ENCODE measurements at places on chromosomes 11 and 22. TPM values are rescaled to one million over a fixed set of nuclear protein-coding genes. Genes with fewer than 3 reads are reported as not detected.

- DNase-seq: no peak
Measured at GRCh38 chr11:90587896-90588295, 365.0 kb upstream of the CHORDC1 start.

- DNase-seq: peak; percentile 60
Measured at GRCh38 chr22:41888627-41889200, 26.2 kb downstream of the SHISA8 start.

- DNase-seq: no peak
Measured at GRCh38 chr11:9094420-9094819, 3.0 kb upstream of the SCUBE2 start.

DNA sequence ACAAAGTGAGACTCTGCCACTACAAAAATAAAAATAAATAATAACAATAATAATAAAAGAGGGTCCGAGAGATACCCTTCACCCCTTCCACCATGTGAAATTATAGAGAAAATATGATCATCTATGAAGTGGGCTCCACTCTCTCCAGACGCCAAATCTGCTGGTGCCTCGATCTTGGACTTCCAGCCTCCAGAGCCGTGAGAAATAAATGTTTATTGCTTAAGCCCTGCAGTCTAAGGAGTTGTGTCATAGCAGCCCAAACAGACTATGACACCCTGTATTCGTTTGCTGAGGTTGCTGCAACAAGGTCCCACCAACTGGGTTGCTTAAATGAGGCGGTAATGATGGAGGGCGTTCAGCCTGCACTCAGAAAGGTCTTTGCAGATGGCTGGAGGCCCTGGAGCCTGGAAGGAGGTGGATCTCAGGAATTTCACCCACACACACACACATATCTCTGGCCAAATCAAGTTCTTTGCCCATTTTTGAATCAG is 7.6 kb upstream of the SEPTIN5 start:
- peak; percentile 38 for DNase-seq

DNA sequence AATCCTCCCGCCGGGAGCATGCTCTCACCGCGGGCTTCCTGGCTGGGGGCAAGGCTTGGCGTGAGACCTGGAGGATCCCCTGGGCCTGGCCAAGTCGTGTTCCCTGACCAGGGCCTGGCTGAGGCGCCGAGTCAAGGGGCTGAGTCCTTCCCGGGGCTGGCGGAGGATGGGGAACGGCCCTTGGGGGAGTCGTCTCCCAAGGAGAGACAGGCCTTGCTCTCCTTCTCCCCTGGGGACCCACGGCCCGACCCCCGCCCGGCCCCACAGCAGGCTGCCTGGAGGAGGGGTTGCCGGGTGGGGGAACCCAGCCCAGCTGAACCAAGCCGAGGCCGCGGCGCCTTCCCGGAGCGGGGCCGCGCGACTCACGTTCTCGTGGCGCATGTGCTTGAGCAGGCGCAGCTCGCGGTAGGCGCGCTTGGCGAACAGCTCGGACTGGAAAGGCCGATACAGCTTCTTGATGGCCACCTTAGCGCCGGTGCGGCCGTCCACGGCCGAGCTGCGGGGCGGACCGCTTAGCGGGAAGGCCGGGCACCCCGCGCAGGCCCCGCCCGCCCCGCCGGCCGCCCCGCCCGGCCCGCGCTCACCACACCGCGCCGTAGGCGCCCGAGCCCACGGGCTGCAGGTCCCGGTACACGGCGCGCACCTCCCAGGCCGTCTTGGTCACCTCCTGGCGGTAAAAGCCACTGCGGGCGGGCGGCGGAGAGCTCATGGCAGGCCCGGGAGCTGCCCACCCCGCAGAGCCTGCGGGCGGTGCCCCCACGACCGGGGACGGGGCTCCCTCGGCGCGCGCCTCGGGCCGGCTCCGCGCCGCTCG is 475 bp downstream of the MAPK12 start:
- DNase-seq: peak; percentile 85

DNA sequence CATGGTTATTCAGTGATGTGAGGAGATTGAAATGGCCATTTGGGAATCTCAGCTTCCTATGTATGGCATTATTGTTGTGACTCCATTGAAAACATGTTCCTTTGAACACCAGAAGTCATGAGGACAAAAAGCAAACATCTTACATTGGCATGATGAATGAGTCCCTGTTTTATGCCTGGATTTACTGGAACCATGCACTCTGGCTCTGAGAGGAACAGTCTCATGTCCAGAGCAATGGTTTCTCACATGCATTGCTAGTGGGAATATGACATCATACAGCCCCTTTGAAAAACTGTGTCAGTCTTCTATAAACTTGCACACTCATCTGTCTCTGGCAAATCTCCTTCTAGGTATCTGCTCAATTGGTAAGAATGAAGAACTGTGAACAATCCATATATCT is 3.4 kb upstream of the KDM4F start:
- DNase-seq: no peak

- DNase-seq: no peak
Measured at GRCh38 chr11:40190294-40190693, 1269.2 kb downstream of the LRRC4C start.

DNA sequence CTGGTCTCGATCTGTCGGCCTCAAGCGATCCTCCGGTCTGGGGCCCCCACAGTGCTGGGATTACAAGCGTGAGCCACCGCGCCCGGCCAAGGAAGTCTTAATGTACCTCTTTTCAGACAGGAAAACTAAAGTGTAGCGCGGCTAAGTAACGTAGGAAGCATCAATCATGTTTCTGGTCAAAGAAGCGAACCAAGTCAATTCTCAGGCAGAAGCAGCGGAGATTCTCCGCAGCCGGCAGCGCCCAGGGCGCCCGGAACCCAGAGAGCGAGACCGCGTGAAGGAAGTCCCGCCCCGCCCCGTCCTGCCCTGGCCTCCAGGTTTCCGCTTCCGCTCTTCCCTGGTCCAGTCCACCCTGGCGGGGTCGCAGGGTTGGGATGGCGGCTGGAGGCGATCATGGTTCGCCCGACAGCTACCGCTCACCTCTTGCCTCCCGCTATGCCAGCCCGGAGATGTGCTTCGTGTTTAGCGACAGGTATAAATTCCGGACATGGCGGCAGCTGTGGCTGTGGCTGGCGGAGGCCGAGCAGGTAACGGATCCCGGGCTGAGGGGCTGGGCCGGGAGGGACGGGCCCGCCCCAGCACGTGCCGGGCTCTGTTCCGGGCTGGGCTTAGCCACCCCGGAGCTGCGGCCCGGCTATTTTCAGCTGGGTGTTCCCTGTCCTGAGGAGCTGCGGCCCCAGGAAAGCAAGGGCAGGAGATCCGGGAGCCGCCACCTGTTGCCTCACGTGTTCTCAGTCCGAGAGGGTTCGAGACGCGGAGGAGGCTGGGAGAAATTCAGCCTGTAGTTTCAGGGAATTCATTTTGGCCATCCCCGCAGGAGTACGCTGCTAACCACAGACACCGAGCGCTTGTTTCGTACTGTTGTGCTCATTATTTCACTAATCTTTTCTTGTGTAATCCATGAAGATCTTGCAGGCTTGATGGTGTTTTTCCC is at the start of gene ADSL:
Gene ADSL, plus strand, starts transcription at position 316 of the 934 bp plus-strand sequence. Its CDS starts 59 bp downstream, at position 375.
- DNase-seq: peak; percentile 96

Gene RFPL1
- not detected for total RNA-seq

Gene MYRF
- not detected for total RNA-seq

Gene NDUFV1
- total RNA-seq: 168 TPM

Gene SPTY2D1
- total RNA-seq: 18.7 TPM

Gene KRTAP5-7
- total RNA-seq: not detected

Gene TRIM6
- total RNA-seq: 3.6 TPM

Gene CNTF
- total RNA-seq: 3.9 TPM

Gene STK33
- total RNA-seq: not detected
